Naive B cell (primary cell): ENCODE measurements at places on chromosomes 2 and 18. TPM values are rescaled to one million over a fixed set of nuclear protein-coding genes. Genes with fewer than 3 reads are reported as not detected.

AMER3 gene
- not detected for polyA plus RNA-seq

OBSL1 gene
- polyA plus RNA-seq = not detected

SERPINB3 gene
- not detected for polyA plus RNA-seq

DNA sequence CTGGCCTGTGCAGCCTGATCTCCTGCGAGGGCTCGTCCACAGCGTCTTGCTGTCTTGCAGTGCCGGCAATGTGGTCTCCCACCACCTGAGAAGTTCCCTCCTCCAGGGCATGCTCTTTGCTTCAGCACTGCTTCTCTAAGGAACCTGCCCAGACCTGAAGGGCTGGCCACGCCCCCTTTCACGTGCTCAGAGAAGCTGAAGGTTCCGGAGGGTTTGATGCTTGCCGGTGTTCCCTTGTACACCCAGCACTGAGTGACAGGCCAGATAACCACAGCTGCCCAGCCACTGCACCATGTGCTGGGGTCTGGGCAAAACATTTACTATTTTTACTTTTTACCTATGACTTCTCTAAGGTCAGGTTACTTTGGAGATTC lies 1.7 kb upstream of the POLR2D start:
- DNase-seq = peak; percentile 72

- no peak for DNase-seq
Measured at GRCh38 chr2:23588508-23589201, 203.7 kb downstream of the KLHL29 start.

DNA sequence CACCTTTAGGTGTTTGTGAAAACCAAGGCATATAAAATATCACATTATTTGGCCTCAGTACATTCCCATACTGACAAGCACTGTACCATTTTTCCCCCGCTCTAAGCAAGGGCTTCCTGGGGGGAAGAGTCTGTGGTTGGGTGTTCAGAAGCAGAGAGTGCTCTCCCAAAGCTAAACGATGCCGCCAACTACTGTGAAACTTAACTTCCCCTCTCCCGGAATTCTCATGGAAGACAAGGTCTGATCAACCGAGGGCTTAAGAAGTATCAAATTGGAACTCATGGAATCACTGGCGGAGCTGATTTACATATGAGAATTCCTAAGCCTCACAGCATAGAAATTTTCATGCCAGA lies 433 bp upstream of the MFF start:
- DNase-seq = no peak

GRCh38 chr2:125543968-125544514 lies 1111.9 kb upstream of the GYPC start:
- DNase-seq = no peak

GRCh38 chr2:121043827-121044222 lies 241.2 kb downstream of the TFCP2L1 start:
- DNase-seq = no peak

DNA sequence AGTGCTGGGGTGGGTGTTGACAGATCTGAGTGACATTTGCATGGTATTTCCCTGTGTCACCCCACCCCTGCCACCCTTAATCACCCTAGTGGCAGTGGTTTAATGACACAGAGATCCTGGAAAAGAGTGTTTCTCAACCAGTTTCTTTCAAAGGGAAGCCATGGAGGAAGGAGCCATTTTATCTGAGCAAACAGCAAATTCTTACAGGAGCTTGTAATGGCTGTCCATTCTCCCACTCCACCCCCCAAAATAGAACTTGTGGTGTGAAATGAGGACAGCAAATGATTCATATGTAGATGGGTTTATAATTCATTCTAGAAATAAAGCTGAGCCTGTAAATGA lies 51.5 kb downstream of the CDC42EP3 start:
- no peak for DNase-seq
